ENCODE measurements at places on chromosomes 2 and 18.

DNA sequence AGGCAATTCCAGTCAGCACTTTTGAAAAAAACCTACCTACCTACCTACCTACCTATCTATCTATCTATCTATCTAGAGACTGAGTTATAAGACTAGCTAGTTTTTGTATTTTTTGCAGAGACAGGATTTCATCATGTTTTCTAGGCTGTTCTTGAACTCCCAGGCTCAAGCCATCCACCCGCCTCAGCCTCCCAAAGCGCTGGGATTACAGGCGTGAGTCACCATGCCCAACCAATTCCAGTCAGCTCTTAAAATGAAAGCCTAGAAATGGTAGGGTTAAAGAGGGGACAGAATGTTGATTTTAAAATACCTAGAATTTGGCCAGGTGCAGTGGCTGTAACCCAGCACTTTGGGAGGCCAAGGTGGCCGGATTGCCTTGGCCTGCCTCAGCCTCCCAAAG, 19.1 kb downstream of the MSH2 start:
- DNase-seq = no peak

GRCh38 chr2:204696124-204696523, 150.8 kb downstream of the PARD3B start:
- no peak for DNase-seq

- no peak for DNase-seq
These were observed at the start of gene TMEM37 for GRCh38 chr2:119431155-119431975. Gene TMEM37 (plus strand): TSS chr2:119431854. CDS start chr2:119431904, 50 bp downstream.

GRCh38 chr18:56257205-56257604, 381.2 kb downstream of the TXNL1 start:
- no peak for DNase-seq

- no peak for DNase-seq
These were observed 61.8 kb downstream of the CAB39 start for GRCh38 chr2:230774348-230774951.

DNA sequence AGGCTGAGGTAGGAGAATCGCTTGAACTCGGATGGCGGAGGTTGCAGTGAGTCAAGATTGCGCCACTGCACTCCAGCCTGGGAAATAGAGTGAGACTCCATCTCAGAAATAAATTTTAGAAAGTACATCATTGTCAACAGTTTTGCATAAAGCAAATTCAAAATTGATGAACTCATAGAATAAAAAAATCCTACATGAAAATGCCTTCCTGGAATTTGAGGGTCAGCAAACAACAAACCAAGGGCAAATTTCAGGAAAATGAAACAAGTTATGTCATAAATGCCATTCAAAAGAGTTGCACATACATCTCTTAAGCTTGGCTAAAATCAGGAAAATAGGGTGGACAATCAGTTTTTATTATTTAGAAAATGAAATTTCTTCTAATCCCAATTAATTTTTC, 45.1 kb downstream of the COL5A2 start:
- no peak for DNase-seq

- no peak for DNase-seq
These were observed 483.4 kb downstream of the RNF144A start for GRCh38 chr2:7400628-7401027.

- DNase-seq = no peak
These were observed 82.4 kb downstream of the RTN4 start for GRCh38 chr2:54967759-54968365.

DNA sequence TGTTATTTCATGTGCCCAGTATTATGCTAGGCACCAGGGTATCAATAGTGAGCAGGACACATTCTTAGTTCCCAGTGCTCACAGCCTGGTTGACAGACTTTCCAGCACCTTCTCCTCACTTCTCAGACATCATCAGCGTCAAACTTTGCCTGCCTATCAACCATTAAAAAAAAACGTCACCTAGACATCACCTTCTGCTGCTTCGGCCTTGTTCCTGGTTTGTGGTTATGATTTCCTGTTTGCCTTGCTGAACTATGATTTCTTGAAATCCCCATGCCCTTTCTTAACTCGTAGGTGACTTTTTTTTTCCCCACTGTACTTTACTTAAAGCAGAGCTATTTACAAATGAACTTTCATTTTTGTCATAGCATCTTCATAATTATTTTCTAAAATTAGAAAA, 60.4 kb upstream of the NABP1 start:
- DNase-seq = peak; percentile 48

DNA sequence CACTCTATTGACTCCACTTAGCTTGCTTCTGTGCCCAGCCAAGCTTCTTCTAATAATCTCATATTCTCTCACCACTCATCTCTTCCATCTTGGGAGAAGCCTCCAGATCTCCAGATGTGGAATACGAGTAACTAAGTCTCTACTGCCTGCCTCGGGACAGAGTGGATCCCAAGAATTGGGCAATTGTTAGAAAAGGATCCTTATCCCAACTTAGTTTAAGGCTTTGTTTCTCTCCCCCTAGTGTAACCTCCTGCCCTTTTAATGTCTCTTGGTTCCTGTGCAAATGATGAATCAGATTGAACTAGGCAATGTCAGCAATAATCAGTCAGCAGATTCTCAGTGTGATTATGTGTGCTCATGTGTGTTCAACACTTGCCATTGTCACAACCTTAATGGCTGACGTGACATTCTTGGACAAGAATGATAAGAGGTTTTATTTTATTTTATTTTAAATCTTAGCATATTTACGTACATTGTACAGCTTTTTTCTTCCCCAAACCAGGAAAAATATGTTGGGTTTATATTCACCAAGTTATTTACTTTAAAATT, 59.7 kb downstream of the MYO3B start:
- no peak for DNase-seq

- DNase-seq = no peak
These were observed 79.1 kb downstream of the LRRTM4 start for GRCh38 chr2:77443076-77443475.

GRCh38 chr2:134220344-134220974, 33.4 kb upstream of the MGAT5 start:
- DNase-seq = no peak

GRCh38 chr2:158889135-158889853, 79.1 kb upstream of the TANC1 start:
- no peak for DNase-seq

- no peak for DNase-seq
These were observed 171.7 kb downstream of the EPHA4 start for GRCh38 chr2:221400411-221400810.

- no peak for DNase-seq
These were observed 6.0 kb downstream of the SPEG start for GRCh38 chr2:219440388-219441256.

Measured in stimulated activated CD4-positive, alpha-beta T cell treated with anti-CD3 and anti-CD28 coated beads, TNF-alpha, amount 100 ng/mL, for 4 hours (primary cell).